ENCODE measurements at places on chromosomes 4 and X.
A peak's percentile ranks its signal among the peaks of the same experiment; 100 is the strongest.

DNA sequence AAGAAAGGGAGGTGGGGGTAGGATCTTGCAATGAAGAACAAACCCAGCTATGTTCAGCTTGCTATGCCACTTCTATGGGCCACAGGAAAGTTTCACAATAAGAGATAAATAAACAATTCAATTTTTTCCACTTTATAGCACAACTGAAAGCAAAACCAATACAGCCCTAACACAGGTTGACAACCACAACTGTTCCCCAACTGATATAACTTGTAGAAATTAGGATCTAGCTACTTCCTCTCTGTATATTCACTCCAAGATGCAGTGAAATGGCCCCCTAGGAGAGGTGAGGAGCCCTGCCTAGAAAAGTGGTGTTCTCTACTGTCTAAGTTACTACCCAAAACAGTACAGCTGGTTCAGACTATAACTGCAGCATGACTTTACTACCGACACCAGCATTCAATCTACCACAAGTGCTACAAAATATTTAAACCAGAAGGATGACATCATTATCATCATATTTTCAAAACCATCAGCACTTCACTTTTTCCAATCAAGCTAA, 77.0 kb downstream of the FBXW7 start:
- DNase-seq: peak; percentile 25

- DNase-seq: no peak
These were observed 205.7 kb upstream of the BCOR start for GRCh38 chrX:40303256-40304077.

DNA sequence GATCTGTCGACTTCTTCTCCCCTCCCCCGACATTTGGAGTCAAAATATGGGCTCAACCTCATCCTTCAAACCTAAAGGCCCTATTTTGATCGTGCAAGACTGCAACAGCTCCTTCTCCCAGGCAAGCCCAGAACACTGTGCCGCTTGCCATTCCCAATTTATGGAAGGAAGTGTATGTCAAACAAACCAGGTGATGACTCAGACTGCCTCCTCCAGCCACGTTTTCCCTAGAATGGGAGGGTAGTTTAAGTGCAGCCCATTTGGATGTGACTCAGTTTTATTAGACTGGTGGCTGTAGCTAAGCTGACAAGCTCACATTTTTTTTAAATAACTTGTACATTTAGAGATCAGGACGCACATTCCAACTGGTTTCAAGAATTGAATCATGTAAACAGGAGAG, 570.4 kb upstream of the DIPK2B start:
- peak; percentile 62 for DNase-seq

DNA sequence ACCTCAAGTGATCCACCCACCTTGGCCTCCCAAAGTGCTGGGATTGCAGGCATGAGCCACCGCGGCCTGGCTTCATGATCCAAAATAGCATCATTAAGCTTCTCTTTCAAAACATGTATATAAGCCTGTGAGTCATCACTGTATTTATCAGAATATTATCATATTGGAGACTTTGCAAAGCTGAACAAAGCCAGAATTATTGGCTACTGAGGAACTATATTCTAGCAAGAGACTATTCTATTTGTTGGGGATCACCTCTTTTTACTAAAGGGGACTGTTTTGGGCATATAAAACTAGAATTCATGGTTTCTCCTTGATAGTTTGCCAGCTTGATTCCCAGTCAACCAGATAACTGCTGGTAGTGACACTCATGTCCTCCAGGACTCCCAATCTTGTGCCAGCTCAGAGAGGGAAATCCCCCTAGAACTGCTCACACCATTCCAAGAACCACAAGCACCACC, 40.1 kb downstream of the TET2 start:
- peak; percentile 13 for DNase-seq

- no peak for DNase-seq
These were observed 15.4 kb downstream of the ZNF718 start for GRCh38 chr4:139691-140090.

DNA sequence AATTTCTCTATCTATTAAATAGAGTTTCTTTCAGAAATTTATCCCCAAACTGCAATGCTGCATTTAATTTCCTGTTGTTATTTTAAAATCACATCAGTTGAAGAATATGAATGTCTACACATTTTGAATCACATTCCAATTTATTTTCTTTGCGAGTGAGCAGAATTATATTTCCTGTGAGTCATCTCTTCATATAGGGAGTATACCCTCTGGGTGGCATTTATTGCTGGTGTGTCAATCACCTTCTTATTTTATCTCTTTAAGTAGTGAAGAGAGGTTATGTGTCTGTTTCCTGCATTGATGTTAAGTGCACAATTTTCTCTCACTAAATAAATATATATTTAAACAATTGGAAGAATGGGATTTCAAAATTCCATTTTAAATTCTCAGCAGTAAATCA, 511.0 kb upstream of the ATOH1 start:
- DNase-seq: no peak

DNA sequence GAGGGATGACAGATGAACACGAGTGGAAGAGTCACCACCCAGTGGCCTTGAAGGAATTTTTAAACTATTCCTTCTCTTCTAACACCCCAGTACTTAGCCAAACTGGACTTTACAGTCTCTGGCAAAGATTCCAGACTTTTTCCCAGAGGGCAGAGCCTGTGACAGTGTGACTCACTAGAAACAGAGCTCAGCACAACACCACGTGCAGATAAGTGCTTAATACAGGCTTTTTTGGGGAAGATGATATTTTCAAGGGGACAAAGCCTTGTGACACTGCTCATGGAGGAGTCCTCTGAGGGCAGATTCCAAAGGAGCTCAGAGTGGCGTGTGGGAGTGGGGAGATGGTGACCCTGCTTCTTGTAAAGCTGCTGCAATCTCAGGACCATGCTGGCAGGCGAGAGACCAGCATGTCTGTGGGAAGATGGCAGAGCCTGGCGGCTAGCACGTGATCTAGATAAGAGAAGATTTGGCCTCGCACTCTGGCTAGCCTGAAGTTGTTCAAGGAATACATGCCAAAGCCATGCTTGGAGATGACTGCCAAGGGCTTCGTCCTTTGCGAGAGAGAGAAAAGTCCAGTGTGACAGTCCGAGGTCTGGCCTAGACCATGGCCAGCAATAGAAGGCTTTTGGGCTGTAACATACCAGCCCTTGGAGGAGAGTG, 2.4 kb downstream of the RAB33A start:
- peak; percentile 85 for DNase-seq

DNA sequence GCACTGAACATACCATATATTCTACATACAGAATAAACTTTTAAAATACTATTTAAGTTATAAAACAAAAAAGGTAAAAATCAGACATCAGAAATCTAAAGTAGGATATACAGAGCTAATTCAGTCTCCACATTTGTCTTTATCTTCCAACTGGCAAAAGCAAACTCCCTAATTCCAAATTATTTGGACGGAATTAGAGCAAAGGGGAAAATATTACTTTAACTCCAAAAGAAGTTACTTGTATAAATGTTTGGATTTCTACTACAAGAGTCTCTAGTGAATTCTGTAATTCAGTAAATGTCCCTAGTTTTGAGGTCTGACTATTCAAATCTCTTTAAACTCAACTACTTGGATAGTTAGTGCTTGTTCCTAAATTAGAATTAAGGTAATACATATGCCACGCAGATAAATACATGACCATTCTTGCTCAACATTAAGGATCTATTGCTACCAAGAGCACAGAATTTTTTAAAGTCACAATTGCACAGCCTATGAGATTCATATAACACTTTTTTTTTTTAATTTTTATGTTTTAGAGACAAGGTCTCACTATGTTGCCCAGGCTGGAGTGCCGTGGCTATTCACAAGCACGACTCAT, 7.3 kb downstream of the ZNF280C start:
- DNase-seq: no peak

GRCh38 chr4:113825272-113825671, 63.7 kb upstream of the CAMK2D start:
- no peak for DNase-seq

DNA sequence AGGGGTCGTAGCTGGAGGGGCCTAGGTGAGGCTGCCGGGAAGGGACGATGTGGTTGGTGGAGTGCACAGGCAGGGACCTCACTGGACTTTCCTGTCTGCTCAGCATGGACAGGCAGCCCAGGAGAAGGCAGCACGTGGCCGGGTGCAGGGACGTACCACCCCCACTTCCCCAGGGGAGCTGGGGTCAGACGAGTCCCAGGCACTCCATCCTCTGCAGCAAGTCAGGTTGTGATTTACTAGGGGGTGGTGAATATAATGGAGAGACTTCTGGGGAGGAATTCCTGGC, 1.5 kb upstream of the CTBP1 start:
- no peak for DNase-seq

GRCh38 chrX:30513284-30513683, 64.3 kb downstream of the TASL start:
- no peak for DNase-seq

DNA sequence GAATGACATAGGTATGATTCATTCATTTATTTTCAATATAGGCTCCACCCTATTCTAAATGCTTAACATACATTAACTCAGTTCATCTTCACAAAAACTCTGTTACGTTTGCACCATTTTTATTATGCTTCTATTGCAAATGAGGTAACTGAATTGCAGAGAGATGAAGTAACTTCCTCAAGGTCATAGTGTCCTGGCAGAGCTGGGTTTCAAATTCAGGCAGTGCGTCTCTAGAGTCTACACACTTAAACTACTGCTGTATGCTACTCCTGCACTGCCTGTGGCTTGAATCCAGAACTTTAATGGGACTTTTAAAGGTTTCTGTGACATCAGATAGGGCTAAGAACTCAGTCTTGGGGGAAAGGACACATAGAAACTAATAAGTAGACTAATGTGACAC, 413.4 kb downstream of the UBE2NL start:
- DNase-seq: no peak

DNA sequence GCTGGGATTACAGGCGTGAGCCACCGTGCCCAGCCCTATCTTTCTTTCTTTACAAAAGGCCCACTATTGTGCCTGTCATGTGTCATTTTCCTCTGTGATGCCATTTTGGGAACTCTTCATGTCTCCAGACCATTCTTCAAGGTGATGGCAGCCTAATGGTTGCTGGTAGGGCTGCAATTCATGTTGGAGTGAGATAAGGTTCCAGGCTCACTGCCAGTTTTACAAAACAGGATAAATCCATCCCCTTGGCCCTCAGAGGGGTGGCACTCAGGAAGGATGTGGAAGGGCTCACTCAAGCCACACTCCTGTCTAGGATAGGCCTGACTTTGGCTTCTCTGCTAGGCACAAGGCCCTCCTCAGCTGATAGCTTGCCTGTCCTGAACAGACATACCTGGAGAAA, 3.8 kb downstream of the TCEAL9 start:
- no peak for DNase-seq

GRCh38 chr4:124632439-124632838, 80.1 kb downstream of the ANKRD50 start:
- DNase-seq: no peak

DNA sequence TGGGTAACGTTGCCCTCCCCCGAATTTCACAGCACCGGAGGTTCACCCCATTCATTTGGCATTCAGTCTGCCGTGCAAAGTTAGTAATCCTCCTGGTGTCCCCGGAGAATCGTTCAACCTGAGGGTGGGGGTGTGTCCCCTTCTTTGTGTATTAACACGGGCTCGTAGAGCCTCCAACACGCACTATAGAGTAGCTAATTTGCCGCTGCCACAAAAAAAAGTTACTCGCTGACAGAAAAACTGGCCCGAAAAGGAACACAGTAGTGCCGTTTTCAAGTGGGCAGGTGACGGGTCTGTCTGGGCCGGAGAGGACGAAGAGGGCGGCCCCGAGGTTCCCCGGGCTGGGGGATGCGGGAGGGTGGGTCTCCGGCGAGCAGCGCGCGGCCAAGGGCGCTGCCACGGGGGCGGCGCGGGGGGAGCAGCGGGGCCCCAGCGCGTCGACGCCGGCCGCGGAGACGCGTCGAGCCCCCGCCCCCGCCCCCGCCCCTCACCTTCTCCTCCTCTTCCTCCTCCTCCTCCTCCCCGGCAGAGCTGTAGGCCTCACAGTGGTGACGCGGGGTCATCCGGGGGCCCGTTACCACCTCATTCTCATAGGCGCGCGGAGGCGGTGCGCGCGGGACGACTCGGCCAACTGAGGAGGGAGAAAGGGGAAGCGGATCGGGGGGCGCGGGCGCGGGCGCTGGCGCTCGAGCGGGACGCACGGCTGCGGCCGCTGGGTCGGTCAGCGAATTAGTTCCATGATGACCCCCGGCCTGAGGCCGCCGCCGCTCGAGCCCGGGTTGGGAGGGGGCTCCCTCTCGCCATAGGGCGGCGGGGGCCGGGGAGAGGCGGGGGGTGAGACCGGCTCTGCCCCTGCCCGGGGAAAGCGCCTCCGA, 571 bp downstream of the CCNI start:
- DNase-seq: peak; percentile 78

- DNase-seq: no peak
These were observed 116.4 kb upstream of the LSM6 start for GRCh38 chr4:146059151-146059550.

DNA sequence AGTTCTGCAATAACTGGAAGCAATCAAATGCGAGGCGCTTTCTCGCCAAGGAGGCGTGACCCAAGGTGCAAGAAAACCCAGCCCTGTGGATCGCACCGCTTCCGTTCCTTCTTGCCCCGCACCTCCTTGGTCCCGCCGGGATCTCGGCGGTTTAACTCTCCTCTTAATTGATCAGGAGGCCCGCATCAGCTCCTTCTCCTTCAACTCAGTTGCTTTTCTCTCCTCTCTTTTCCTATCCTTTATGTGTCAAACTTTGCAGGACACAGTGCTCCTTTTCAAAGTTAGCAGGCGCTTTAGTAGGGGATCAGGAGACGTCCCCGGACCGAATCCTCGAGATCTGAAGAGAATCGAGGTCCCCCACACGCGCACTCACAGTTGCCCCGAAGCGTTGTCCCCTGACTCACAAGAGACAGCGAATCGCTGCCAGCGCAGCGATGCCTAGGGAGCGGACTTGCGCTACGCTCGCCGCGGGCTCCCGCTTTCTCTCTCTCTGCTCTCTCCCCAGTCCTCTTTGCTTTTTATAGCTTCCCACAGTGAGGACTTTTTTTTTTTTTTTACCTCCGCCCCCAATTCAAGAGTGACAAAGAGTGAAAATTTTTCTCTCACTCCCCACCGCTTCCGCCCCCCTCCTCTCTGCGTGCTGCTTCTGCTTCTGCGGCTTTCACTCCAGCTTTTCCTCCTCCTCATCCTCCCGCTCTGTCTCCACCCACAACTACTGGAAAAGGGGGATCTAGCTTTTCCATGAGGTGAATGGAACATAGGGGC, at the start of gene DKK2:
TSS of gene DKK2 (minus strand) at position 495 of the 765 bp plus-strand sequence. CDS start 722 bp downstream, outside the sequence.
- DNase-seq: peak; percentile 66

DNA sequence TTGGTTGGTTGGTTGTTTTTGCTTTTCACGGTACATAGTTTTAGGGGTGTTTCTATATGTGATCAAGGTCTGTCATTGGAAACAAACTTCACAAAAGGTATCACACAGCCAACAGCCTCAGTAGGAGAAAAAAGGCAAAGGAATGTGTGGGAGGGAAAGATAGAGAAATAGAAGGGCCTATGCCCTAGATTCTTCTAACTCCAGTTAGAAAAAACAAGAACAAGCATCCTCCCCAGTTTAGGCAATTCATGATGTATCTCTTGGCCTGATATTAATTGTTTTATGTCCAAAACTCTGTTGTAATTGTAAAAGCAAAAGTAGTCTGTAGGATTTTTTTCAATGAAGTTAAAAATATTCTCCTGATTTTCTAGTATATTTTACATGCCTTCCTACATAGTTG, 192.4 kb upstream of the EDNRA start:
- DNase-seq: no peak

- no peak for DNase-seq
These were observed 10.2 kb upstream of the GLOD5 start for GRCh38 chrX:48751343-48751742.
